Stimulated activated CD4-positive, alpha-beta T cell treated with anti-CD3 and anti-CD28 coated beads, Interleukin-1b, Interleukin-23, amount 100 ng/mL, for 1 hour (primary cell): ENCODE measurements at places on chromosomes 3 and 15.

DNA sequence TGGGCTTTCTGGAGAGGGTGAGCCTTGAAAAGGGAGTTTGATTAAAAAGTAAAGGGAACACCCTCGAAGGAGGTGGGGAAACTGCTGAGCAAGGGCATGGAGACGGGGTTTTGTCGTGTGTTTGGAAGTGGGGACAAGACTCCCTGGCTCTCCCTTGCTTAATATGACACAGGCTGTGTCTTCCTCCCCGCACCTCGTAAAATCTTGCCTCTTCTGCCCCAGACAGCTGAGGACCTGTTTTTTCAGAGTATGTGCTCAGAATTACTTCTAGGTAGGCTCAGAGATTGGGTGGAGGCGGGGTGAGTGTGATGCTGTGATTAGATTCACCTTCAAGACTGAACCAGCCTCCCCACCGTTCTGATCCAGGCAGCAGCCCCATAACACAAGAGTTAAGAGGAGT lies 244.4 kb upstream of the TLE3 start:
- DNase-seq = no peak

DNA sequence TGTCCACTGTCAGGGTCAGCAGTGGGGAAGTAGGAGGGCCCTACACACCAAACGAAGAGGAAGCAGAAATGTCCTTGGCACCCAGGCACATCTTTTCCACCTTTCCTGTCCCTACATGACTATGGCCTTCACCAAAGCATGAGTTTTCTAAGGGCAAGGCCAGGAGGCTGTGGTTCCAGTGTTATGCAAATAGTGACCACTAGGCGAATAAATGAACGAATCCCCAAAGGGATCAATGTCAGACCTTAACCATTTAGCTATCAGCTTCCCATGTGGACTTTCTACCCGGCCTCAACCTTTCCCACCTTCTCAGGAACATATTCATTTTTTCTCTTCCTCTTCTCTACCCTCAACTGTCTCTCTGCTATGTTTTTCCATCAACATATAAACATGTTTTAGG lies 63.1 kb downstream of the NTRK3 start:
- no peak for DNase-seq

- DNase-seq = no peak
Measured at GRCh38 chr15:71335591-71335990, 220.3 kb downstream of the THSD4 start.

DNA sequence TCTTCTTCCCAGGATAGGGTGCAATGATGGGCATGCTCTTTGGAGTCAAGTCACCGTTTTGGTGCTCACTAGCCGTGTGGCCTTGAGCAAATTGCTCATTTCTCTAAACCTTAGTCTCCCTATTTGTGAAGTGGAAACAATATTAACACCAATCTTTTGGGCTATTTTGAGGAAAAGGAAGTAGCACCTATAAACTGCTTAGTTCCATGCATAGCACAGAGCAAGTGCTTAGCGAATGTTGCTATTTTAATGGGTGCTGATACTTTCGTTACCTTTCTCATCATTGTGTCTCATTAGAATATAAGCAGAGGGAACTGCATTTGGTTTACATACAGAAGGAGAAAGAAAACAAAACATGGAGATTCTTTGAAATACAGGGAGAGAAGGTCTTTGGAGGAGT lies 66.1 kb downstream of the BOC start:
- DNase-seq = no peak

GRCh38 chr15:40069178-40070165 lies 30.5 kb upstream of the SRP14 start:
- DNase-seq = no peak

DNA sequence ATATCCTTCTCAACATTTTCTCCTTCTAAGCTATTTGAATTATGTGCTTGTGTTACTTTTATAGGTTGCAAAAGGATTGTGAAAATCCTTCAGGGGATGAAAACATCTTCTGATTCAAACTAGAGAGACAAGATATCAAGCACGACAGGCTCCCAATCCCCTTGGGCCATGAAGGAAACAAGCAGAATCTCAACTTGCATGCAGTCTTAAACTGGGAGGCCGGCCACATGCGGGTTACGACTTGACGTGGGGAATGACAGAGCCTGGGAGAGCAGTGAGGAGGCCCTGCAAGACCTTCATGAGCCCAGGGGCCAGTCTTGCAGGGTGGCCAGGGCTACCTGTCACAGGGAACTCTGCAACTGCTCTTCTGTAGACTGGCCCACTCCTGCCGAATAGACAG lies 94.4 kb downstream of the SCN11A start:
- DNase-seq = no peak

DNA sequence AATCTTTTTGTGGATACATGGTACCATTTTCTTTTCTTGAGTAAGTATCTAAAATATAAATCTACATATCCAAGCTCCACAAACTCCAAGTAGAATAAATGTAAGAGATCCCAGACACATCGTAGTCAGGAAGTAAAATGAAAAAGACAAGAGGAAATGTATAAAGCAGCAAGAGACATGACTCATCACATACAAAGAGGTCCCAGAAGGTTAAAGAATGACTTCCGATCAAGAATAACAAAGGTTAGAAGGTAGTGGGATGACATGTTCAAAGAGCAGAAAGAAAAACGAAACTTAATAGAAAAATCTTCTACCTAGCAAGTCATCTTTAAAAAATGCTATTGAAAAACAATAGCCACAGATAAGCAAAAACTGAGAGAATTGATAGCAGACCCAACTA lies 705.8 kb downstream of the NR2F2 start:
- DNase-seq = no peak

GRCh38 chr15:66674756-66675155 lies 27.3 kb upstream of the SMAD6 start:
- no peak for DNase-seq
